ENCODE measurements at places on chromosomes 5 and 9. TPM values are rescaled to one million over a fixed set of nuclear protein-coding genes. Genes with fewer than 3 reads are reported as not detected.

GRCh38 chr5:171419688-171420430 is 412 bp downstream of the FGF18 start:
- no peak for DNase-seq

The MED27 gene
- 25.9 TPM for total RNA-seq

- DNase-seq = no peak
Observed at GRCh38 chr5:176955895-176956294, 50.7 kb downstream of the UIMC1 start.

DNA sequence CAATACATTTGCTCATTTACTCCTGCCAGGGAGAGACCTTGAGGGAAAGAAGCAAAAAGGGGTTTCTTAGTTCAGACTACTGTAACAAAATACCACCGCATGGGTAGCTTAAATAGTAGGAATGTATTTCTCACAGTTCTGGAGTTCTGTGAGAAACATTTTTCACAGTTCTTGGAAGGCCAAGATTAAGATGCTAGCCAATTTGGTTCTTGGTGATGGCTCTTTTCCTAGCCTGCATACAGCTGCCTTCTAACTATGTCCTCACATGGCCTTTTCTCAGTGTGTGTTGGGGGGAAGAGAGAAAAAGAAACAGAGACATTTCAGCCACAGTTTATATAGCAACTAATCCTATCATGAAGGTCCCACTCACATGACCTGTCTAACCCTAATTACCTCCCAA is 1644.7 kb upstream of the C9orf72 start:
- no peak for DNase-seq

- DNase-seq = no peak
Observed at GRCh38 chr9:95249986-95250385, 67.5 kb downstream of the FANCC start.

Data from ureter (tissue), 1 donor.